ENCODE measurements at places on chromosomes 11 and 22.

GRCh38 chr11:8567602-8568198, 26.3 kb downstream of the STK33 start:
- peak; percentile 51 for DNase-seq

DNA sequence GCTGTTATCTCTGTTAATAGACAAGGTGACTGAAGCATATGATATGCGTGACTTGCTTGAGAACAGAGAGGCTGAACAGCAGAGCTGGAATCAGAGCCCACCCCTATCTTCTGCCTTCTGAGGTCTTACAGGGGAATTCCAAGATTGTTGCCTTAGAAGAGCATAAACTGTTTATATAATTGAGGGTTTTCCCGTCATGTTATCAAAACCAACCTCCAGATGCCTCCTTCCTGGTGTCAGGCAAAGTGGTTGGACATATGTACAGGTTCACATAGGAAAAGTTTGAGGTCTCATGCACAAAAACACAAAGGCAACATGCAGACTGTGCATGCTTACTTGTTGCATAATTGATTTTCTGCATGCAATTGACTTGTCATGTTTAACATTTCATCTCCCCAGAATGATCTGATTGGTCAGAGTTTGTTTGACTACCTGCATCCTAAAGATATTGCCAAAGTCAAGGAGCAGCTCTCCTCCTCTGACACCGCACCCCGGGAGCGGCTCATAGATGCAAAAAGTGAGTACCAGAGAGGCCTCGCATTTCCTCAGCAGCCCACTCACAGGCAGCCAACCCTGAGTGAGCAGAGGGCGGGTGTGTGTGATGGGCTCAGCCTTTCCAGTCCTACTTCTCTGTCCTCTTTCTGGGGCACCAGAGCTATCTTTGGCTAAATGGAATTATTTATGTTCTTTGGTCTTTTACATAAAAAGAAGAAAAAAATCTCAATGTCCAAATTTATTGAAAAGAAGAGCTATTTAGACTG, 88.9 kb downstream of the BMAL1 start:
- no peak for DNase-seq

DNA sequence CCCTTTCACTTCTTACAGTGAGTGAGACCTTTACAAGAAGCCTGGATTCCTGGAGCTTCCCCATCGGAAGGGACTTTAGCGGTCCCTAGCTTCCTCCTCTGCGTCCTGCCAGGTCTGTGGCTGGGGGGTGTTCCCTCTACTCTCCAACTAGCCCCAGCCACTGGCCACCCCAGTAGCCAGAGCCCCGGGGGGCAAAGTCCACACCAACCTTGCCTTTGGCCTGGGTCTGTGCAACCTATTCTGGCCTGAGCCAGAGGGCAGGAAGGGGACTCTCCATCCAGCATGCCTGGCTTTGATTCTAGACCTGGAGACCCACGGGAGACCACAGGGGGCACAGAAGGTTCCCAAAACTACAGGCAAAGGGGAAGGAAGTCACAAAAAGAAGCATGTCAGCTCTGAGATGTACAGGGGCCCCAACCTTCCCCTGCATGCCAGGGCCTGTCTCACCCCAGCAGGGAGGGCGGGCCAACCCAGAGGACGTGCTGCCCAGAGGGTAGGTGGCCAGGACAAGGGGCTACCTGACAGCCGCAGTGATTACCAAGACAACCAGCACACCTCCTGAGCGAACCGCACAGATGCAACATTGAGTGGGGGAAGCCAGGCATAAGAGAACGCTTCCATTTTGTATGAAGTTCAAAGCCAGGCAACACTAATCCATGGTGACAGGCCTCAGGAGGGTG, 52.4 kb downstream of the DSCAML1 start:
- DNase-seq: no peak

DNA sequence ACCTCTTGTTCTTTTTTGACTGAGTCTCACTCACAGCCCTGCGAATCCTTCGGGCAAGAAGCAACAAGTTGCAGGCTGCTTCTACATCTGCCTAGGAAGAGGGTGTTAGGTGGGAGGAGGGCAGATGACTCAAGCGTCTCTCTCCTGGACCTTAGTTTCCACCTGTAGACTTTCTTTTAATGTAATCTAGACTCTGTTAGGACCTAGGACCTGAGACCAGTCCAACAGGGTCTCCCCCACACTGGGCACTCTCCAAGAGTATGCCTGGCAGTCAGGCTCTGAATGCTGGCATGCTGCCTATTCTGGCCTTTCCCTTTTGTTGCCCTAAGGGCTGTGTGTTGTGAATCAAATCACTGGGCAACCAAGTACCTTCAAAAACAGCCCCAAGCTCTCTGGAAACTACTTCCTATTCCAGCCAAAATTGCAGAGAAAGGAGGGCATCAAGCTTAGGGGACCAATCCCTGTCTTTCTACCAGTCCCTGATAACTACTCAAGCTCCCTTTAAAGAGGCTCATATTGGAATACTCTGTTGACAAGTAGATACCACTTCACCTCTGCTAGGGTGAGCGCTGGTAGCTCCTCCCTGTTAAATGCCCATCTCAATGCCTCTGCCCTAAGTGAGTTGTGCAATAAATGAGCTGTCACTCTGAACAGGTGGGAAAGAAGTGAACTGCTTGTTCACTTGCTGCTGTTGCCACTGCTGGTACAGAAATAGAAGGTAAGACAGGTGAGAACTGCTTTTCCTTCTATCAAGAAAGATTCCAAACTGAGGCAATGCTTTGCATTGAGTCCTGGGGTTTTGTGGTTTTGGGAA, at the start of gene BBOX1:
Gene BBOX1 (plus strand): TSS at position 514 of the 814 bp plus-strand sequence. CDS start 14,616 bp downstream, outside the sequence.
- no peak for DNase-seq

DNA sequence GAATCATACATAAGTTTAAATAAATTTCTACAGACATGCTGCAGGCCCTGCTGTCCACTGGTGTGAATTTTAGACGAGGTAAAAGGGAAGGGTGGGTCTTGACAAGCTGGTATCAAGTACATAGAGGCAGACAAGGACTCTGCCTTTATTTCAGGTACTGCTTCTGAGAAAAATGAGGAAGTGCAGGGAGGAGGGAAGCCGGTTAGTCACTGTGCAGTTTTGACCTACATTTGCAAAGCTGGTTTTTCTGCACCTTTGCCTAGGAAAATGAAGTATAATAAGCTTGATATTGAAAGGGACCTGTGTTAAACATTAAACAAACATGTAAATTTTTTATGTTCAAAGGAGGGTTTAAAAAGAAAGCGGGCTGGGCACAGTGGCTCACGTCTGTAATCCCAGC, 24.6 kb downstream of the TMEM45B start:
- DNase-seq: no peak

DNA sequence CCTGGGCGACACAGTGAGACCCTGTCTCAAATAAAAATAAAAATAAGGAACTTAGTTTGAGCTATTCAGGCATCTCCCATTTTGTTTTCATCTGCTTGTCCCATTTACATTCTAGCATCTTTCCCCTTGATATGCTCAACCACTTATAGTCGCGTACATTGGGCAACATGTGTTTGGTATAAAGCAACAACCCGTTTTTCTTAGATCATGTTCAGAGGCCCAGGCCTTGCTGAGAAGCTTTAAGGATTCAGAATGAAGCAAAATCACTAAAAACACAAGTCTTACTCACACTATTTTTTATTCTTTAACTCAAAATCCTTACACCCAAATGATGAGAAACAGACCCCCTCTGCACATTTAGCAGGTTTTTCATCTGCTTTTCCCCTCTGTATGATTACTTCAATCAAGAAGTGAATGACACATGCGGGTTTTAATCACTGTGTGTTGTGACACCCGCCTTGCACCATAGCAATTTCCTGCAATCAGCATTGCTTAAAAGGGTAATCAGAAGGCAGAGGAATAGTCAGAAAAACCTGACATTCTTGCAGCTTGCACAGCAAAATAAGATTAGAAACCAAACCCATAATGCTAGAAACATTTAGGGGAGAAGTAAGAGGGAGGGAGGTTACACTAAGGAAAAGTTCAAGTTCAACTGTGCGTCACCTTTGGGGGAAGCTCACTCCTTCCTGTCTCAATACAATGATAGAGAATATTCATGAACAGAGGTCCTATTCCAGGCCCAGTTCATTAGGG, 25.9 kb downstream of the ALG9 start:
- DNase-seq: peak; percentile 8

DNA sequence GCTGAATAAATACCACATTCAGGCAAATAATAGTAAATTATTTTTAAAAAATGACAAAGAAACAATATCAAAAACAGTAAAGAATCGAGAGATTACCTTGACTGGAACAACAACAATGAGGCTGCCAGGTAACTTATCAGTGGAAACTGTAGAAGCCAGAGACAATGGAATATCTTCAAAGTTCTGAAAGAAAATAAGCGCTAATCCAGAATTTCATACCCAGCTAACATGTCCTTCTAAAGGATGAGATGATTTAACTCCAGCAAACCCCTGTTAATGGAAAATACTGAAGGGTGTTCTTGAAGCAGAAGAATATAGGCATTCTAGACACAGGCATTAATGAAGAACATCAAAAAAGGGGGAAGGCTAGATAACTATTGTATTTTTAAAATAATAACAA, 20.7 kb upstream of the SCUBE2 start:
- DNase-seq: no peak

GRCh38 chr11:14095882-14096281, 133.4 kb downstream of the SPON1 start:
- DNase-seq: no peak

DNA sequence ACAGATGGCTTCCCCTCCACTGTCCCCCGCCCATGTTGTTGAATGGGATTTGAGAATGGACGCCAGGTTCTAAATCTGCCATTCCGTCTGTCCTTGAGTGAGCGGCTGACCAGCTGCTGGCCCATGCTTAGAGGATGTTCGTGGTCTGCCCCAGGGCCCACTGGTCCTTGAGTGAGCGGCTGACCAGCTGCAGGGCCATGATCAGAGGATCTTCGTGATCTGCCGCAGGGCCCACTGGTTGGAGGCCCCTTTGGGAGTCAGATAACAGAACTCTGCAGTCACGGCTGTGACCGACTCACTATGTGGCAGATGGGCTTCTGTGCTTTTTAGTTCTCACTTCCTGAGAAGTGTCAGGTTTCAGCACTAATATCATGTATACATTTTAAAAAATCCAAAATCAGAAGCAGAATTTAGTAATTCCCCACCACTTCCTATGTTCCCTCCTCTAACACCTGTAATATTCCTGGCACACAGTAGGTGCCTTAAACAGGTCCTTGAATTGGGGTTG, 54.1 kb downstream of the MICAL3 start:
- peak; percentile 53 for DNase-seq

- DNase-seq: peak; percentile 47
Measured at GRCh38 chr11:102513869-102514268, 16.7 kb downstream of the MMP7 start.

GRCh38 chr22:29121124-29121523, 48.3 kb downstream of the KREMEN1 start:
- DNase-seq: no peak

DNA sequence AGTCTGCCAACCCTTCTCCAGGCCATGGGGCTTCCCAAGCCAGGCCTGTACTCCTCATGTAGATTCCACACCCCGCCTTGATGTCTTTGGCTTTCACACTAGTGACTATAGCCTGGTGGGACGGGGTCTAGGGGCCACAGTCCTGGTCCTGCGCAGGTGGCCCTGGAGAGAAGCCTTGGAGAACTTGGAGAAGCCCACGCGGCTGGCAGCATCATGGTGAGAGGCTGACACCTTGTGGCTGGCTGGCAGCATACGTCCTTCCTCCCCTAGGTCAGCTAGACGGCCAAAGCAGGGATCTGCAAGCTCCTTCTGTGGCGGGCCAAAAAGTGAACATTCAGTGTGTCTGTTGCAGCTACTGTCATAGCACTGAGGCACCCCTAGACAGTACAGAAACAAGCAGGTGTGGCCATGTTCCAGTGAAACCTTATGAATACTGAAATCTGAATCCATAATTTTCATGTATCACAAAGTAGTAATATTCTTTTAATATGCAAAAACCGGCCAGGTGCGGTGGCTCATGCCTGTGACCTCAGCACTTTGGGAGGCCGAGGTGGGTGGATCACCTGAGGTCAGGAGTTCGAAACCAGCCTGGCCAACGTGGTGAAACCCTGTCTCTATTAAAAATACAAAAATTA, 42.0 kb downstream of the FAM83F start:
- peak; percentile 65 for DNase-seq

DNA sequence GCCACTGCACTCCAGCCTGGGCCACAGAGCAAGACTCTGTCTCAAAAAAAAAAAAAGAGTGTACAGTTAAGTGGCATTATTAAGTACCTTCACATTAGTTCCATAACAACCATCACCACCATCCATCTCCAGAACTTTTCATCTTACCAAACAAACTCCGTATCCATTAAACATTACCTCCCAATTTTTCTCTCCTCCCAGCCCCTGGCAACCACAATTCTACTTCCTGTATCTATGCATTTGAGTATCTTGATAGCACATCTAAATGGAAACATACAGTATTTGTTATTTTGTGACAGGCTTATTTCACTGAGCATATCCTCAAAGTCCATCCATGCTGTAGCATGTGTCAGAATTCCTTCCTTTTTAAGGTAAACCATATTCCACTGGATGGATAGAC, 46.8 kb downstream of the DGCR2 start:
- no peak for DNase-seq

GRCh38 chr11:85831050-85831449, 20.1 kb upstream of the SYTL2 start:
- DNase-seq: no peak

DNA sequence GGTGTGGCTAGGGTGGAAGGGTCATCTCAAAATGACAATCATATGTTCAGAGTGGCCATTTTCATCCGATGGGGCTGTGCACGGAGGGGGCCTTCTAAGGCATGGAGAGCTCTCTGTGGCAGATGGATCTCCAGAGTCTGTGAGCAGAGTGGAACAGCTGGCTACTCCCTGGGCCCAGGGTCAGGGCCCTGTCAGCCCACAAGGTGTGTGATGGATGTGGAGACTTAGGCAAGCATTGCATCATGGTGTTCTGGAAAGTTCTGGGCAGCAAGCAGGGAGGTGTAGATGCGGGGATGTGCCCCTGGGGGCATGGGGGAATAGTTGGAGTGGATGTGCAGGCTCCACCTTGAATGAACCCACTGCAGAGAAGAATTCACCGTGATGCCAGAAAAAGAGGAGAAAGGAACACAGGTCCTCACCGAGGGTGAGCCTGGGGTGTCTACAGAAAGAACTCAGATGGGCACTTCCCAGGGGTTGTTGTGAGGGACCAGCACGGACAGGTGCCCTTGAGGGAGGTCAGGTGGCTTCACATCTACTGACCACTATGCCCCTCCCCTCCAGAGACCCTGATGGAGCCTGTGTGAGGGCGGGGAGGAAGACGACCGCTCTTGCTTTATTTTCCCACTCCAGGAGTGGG, 51.1 kb downstream of the CHRDL2 start:
- no peak for DNase-seq

All from fibroblast of skin of abdomen (primary cell).